ENCODE measurements at places on chromosomes 5 and 9. TPM values are rescaled to one million over a fixed set of nuclear protein-coding genes. Genes with fewer than 3 reads are reported as not detected.

DNA sequence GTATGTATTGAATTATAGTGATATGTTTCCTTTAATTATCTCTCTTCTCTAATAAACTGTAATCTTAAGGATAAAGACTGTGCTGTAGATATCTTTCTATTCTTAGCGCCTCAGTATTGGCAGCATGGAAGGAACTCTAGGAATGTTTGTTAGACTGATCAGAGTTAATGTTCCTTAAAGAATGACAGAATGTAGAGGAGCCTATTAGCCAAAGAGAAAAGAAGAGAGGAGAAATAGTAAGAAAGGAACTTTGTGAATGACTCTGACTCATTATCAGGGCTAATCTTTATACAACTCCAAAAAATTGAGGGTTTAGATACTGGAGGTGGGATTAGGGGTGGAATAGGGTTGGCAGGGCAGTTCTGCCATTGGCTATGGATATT, 59.0 kb upstream of the NUDT12 start:
- no peak for DNase-seq

NEURL1B gene
- polyA plus RNA-seq = 4.2 TPM

- no peak for DNase-seq
Observed at GRCh38 chr5:72141440-72142355, 34.4 kb downstream of the MAP1B start.

- no peak for DNase-seq
Observed at GRCh38 chr5:132540149-132540548, 3.2 kb downstream of the IL5 start.

DNA sequence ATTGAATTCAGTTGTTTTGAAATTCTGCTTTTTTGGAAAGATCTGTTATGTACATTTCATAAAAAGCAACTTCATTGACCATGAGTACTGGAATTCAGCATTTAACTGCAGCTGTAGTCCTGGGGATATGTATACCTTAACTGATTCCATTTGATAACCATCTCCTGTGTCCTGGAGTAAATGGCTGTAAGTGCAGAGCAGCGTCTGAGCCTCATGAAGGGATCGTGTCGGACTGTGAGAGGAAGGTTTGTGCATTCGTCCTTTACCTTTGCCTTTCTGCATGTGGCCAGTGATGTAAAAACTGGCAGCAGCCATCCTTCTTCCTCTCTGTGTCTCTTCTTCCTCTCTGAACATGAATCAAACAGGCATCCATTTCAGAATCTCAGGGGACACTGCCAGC, 287.2 kb downstream of the FANCC start:
- DNase-seq = no peak

DNA sequence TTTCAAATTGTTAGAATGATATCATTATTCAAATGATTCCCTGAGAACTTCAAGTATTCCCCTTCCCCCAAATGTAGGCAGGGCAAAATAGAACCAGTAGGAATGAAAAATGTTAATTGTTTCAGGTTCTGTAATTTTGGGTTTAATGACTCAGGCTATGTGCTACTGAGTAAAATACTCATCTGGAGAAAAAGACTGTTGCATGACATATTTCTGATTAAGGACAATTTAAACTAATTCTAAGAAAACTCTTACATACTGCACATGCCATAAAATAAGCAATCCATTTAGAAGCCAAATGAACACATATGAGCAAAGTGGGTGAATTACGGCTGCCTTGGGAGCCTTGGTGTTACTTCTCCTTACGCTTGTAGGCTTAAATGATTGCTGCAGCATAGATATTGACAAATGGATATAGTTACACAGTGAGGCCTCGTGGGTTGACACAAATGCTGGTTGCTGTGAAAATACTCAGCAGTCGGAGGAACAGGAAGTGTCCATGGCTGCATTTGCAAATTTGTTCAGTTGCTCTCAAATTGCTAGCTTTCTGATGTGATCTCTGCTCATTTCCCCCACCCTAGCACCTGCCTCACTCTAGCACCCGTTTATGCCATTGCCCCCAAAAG, 174.9 kb upstream of the DMAC1 start:
- no peak for DNase-seq

DNA sequence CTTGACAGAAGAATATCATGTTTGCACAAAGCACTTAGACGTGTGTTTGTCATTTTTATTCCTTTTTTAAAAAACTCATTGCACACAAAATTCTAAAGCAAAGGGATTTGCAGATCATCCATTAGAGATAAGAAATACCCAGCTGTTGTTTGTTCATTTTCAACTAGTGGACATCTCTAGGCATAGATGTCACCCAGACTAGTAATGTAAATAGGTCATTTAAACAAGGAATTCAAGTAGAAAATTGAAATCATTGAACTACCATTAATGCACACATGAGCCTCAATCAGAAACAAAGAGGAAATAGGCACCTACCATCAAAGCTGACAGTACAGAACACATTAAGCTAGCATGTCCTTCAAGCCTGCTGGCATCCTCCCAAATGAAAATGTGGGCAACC, 107.3 kb downstream of the OR2K2 start:
- peak; percentile 16 for DNase-seq

OLFM1 gene
- 10.5 TPM for polyA plus RNA-seq

- DNase-seq = no peak
Observed at GRCh38 chr5:160259341-160259740, 30.0 kb downstream of the FABP6 start.

FRMD3 gene
- polyA plus RNA-seq = 1.3 TPM

GRCh38 chr9:6987381-6987780, 229.6 kb downstream of the KDM4C start:
- no peak for DNase-seq

DNA sequence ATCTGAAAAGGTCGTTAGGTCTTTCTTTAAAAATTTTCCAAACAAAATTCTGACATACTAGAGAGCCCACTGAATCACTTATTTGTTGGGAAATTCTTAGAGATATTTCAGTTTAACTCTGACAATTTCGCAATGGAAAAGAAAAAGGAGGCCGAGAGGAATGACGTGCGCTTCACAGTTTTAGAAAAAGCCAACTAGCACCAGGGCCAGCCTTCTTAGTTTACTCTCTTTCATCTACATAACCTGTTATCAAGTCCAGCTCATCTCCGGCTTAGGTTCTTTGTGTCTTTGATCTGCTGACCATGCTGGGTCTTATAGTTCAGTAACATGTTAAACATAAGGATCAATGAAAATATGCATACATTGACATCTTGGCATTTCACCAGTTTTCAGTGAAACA, 201.7 kb upstream of the TAS2R1 start:
- no peak for DNase-seq

GMCL2 gene
- polyA plus RNA-seq = not detected

C9orf50 gene
- polyA plus RNA-seq = 0.13 TPM

DNA sequence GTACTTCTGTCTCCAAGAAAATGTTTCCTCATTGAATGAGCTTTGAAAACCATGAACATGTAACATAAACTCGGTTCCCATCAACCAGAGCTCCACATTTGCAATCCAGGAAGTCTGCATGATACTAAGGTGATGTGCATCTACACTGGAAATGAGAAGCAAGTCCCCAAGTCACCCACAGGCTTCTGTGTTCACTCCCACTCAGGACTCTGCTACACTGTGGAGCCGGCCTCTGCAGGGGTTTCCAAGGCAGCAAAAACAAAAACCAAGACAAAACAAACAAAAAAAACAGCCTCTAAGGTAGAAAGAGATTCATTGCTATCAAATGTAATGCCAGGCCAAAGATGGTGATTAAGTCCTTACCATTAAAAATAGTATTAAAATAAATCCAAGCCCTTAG, 593.7 kb downstream of the IRX1 start:
- no peak for DNase-seq

PCDHB9 gene
- 0.19 TPM for polyA plus RNA-seq
